ENCODE measurements at places on chromosomes 2 and 18.

- DNase-seq = no peak
Measured at GRCh38 chr2:9208875-9209274, 2.3 kb downstream of the ASAP2 start.

- peak; percentile 27 for DNase-seq
Measured at GRCh38 chr2:197969391-197969893, 165.0 kb downstream of the PLCL1 start.

DNA sequence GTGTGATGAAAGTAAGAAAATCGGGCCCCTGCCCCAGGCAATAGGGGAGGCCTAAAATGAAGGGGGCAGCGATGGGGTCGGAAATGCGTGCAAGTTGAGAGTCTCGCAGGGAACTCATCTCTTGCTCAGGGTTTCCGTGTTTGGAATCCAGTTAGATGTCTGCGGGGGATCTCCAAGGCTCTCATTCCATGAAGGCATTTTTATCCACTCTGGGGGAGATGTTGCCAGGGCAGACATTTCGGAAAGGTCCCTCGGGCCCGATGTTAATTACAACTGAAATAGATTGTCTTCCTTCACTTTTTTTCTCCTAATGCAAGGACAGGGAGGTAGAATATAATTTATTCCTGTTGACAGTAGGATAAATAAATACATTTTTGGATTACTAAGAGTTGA, 12.8 kb upstream of the SKOR2 start:
- no peak for DNase-seq

DNA sequence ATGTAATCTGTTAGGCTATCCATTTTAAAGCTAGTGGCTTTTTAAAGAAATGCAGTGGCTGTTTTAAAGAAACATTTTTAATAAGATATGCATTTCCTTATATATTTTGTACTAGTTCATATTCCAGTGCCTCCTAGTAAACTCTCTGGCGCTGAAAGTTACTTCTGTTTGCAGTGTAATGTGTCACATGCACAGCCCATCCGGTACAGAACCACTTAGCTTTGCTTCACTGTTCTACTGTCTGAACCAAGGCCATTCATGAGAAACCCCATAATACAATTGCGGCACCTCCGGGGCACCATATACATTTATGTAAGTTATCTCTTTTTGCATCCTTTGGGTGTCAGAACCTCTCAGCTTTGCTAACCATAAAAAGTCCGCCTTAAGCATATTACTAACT, 114.6 kb upstream of the KCTD1 start:
- no peak for DNase-seq

- DNase-seq = no peak
Measured at GRCh38 chr18:70295192-70296188, 6.6 kb downstream of the SOCS6 start.

DNA sequence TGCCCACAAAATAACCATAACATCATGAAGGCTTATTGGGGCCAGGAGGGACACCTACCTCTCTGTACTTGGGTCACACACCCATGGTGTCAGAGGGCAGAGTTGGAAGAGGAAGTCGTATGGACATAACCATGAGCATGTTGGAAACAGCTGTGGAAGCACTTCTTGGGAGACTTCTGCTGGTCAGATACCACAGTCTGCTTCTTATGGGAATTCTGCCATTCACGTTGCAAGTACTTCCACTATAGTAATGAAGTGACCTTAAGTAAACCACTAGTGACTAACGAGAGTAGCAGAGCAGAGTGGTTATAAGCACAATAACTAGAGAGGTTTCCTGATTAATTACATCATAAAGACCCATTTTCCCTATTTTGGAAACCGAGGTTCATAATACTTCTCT, 61.1 kb upstream of the TFPI start:
- DNase-seq = peak; percentile 2

DNA sequence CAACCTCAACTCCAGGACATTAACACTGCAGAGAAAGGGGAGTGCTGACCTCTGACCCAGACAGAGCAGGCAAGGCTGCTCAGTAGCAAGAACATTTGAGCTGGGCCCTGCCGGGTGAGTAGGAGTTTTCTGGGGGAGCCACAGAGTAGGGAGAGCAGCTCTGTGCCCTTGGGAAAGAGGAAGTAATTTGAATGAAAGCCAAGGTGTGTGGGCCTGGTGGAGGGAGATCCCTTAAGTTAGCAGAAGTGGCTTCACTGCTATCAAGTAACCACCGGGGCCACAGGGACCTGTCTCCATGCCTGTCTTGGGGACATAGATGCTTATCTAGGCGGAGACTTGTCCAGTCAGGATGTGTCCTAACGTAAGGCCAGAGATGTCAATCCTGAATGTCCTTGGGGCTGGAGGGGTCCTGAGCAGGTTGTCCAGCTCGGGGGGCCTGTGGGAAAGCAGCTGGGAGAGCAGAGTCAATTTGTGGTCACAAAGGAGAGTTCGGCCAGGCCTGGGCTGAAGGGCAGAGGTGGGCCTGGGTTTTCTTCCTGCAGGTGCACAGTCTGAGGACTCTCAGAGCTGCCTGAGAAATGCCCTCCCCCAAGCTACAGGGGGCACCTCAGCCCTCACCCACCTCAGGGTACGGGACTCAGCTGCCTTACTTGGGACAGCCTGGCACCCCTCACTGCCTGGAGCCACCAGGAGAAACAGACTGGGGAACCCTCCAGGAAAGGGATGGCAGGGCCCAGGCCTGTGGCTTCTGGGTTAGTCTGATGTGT, 15.0 kb upstream of the OTOF start:
- no peak for DNase-seq

DNA sequence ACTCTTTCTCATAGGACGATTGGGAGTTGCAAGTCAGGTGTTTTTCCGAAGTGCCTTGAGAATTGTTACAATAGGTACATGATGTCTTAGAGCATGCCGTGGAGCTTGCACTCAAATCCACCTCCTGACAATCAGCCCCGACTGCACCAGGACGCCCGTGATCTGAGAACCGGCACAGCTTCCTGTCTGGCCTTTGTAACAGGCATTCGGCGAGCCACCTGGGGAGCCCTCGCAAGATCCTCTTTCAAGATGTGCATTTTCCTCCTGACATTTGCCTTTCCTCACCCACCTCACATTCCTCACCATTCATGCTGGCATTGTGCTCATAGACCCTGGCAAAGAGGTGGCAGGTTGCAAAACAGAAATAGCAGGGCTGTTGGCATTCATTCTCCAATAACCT, 427.3 kb downstream of the GALR1 start:
- DNase-seq = no peak

DNA sequence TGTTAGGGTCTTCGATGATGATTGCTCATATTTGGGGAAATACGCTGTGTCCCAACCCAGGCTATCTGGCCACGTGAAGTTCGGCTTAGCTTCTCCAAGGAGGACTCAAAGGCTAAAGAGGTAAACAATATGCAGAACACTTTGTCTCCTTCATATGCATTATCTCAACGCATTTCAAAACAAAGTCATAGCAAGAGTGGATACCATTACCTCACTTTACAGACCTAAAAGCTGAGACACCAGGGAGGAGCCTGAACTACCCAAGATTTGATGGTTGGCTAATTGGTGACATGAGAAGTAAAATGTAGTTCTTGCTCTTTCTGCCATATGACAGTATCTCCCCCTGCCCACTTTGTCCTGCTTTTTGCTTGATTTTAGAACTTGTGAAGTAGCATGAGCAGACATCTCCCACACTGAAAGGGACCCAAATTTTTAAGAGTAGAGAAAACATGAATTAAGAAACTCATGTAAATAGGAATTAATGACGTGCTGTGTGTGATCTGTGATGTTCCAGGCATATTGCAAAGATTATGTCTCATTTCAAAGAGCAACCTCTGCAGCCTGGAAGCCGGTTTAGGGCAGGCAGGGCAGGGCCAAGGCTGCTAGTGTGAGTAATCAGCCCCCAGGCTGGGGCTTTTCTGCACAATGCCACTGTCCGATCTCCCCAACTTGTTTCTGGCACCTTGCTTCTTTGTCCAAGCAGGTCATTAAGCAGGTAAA, 144.5 kb downstream of the BCL11A start:
- DNase-seq = no peak

GRCh38 chr2:33477473-33478468, 1.3 kb downstream of the RASGRP3 start:
- peak; percentile 22 for DNase-seq

DNA sequence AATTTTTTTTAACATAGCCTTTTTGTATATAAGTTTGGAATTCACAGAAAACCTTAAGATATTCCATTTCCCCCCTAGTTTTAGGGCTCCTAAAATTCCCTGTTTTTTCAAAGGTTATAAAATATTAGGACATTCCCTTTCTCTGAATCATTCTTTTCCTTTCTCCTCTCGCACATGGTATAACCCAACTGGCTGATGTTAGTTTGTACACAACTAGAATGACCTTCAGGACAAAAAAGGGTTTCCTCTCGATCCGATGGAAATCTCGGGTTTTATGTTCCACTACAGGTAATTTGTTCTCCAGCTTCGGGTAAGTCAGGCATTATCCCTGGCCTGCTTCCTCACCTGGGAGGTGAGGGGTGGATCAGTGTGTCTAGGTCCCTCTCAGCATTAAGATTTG, 215.1 kb downstream of the LDLRAD4 start:
- no peak for DNase-seq

DNA sequence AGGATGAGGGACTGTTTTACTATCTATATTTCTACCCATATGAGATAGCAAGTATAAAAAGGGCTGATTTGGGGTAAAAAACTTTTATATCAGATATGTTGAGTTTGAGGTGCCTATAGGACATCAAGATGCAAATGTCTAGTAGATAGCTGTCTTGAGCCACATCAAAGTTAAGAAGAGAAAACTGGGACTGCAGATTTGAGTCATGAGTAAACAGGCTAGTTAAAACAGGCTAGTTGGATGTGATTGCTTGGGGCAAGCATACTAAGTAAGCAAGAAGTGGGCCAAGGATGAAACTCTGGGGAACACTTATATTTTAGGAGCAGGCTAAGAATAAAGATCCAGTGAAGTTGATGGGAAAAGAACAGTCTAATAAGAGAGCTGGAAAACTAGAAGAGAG, 2.8 kb upstream of the SCRN3 start:
- DNase-seq = no peak

- DNase-seq = no peak
Measured at GRCh38 chr18:39365836-39366485, 1800.4 kb upstream of the CELF4 start.

- no peak for DNase-seq
Measured at GRCh38 chr18:54824761-54825160, 3.5 kb upstream of the RAB27B start.

DNA sequence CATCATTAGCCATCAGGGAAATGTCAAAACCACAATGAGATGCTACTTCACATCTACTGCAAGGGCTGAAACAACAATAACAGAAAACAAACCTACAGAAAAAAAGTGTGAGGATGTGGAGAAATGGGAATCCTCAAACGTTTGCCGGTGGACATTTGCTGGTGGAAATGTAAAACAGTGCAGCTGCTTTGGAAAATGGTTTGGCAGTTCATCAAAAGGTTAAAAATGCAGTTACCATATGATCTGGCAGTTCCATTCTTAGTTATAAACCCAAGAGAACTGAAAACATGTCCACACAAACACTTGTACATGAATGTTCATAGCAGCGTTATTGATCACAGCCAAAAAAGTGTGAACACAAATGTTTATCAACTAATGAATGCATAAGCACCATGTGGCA, 44.2 kb downstream of the PROC start:
- DNase-seq = no peak

- peak; percentile 31 for DNase-seq
Measured at GRCh38 chr2:151808258-151809072, 19.8 kb downstream of the ARL5A start.

Data from astrocyte of the hippocampus (primary cell).